ENCODE measurements at places on chromosomes 6 and 20.

GRCh38 chr6:7933794-7934193, 23.2 kb upstream of the TXNDC5 start:
- no peak for DNase-seq

DNA sequence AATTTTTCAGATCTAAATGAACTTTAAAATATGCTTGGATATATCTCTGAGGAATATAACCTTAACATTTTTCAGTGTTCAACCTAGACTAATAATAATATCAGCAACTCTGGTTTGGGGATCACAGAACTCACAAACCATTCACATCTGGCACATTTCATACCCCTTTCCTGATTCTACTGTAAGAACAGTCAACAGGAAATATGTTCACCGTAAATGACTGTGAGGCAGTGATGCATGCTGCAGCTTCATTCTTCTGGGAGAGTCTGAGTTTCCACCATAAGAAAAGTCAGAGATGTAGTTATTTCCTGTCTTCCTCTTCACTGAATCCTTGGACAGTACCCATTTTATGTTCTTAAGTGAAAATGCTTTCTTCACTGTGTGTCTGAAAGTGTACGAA, 134.2 kb upstream of the IFNGR1 start:
- DNase-seq, result peak; percentile 17

DNA sequence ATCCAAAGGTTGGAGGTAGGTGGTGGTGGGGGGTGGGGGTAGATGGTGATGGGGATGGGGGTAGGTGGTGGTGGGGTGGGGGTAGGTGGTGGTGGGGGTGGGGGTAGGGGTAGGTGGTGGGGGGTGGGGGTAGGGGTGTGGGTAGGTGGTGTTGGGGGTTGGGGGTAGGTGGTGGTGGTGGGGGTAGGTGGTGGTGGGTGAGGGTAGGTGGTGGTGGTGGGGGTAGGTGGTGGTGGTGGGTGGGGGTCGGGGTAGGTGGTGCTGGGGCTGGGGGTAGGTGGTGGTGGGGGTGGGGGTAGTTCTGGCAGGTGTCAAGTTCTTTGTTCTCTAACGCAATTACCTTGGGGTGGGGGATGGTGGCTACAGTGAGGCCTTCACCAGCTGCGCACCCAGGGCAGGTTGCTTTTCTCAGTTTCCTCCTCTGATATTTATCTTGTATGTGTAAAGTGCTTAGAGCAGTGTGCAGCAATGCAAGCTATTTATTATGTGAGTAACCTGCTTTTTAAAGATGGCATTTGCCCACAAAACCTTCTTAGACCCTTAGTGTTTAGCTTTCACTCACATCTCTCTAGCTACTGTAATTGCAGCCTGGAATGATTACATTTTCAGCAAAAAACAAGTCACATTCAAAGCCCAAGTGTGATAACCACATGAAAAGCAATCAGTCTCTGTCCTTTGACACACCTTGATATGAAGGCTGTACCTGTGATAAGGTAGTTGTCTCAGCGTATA, 8.2 kb upstream of the CCDC167 start:
- no peak for DNase-seq

DNA sequence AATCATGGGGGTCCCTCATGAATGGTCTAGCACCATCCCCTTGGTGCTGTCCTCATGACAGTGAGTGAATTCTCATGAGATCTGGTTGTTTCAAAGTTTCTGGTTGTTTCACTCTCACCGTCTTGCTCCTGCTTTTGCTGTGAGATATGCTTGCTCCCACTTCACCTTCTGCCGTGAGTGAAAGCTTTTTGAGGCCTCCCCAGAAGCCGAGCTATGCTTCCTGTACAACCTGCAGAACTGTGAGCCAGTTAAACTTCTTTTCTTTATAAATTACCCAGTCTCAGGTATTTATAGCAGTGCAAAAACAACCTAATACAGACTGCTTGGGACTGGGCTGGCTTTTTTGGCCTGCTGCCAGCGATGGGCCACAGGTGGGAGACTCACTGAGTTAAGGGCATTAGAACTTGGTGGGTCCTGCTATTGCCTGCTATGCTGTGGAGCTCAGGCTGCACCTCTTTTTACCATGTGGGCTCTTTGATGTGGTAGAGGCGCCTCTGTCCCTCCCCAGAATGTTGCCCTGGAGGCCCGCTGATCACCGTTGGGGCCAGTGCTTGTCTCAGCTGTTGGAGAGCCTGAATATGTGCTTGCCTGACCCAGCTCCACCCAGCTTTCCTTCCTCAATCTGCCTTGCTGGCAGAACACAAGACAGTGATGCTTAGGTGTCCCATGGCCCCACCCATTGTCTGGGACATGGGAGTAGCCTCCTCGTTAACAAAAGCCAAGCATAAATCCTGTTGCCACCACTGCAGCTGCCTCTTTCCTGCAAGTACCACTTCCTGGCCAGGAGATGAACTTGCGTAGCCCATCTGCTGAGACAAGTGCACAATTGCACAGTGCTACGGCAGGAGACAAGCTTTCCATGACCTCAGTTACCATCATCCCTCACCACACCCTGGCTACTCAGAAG, 47.1 kb downstream of the IGF2R start:
- DNase-seq, result no peak

DNA sequence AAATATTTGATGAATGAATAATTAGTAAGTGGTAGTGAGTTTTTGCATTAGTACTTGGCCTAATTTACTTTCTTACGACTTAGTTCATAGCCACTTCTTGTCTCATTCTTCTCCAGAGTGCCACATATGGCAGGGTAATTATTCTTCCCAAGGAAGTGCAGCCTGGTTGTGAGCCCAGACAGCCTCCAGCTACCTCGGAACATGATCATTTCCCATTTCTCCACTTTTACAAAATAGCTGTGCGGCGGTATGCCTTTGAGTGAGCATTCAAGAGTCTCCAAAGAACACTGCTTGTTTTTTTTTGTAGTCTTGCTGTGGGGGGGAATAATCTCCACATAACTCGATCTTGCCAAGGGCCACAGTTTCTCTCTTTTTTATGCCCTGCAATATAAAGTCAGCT, 765.0 kb downstream of the HDGFL1 start:
- no peak for DNase-seq

- no peak for DNase-seq
These were observed 94.1 kb downstream of the CDH22 start for GRCh38 chr20:46213946-46214823.

GRCh38 chr6:138909975-138910374, 78.1 kb downstream of the REPS1 start:
- no peak for DNase-seq

- DNase-seq, result peak; percentile 45
These were observed 298.6 kb downstream of the SYNE1 start for GRCh38 chr6:152338335-152339125.

GRCh38 chr6:119643876-119644275, 294.3 kb upstream of the MAN1A1 start:
- no peak for DNase-seq

GRCh38 chr6:156617376-156617775, 159.8 kb upstream of the ARID1B start:
- DNase-seq, result peak; percentile 30

DNA sequence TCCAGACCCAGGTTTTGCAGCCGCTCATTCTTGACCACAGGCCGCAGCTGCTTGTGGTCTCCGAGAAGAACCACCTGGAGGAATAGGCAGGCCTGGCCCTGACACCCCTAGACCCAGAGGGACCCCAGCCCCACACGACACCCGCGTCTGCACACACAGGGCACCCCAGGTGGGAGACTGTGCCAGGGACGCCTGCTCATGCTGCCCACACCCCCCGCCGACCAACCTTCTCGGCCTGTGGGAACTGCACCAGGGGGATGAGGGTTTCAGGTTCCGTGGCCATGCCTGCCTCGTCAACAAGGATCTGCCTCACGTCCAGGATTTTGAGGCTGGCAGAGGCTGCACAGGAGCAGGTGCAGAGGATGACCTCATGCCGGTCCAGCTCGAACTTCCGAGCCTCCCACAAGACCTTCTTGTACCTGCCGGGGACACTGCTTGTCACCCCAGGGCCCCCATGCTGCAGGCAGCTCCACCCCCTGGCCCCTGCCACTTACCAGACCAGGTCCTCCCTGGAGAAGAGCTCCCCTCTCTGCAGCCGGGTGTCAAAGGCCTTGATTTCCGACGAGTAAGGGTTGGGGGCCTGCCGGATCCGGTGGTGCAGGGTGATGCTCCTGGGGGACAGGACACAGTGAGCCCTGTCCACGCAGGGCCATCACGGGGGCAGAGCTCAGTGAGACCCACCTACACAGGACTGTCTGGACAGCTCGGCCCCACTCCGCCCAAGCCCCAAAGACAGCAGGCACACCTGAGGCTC, 7.1 kb downstream of the FNDC11 start:
- DNase-seq, result no peak

DNA sequence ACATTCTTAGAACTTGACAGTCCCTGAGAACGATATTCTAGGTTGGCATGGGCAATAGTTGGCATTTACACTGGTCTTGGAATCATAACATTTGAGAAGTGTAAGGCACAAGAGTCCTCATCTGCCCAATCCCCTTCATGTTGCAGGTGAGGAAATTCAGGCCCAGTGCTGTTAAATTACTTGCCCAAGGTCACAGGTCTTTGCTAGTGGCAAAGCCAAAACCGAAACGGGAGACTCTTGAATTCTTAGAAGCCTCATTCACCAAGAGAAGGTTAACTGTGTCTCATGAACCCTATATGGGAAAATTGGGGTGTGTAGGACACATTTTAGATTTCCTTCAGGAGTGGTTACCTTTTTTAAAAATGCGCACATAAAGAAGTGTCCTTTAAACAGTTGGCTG, 7.2 kb downstream of the E2F3 start:
- DNase-seq, result no peak

GRCh38 chr6:166907871-166908806, 48.2 kb downstream of the RNASET2 start:
- no peak for DNase-seq

DNA sequence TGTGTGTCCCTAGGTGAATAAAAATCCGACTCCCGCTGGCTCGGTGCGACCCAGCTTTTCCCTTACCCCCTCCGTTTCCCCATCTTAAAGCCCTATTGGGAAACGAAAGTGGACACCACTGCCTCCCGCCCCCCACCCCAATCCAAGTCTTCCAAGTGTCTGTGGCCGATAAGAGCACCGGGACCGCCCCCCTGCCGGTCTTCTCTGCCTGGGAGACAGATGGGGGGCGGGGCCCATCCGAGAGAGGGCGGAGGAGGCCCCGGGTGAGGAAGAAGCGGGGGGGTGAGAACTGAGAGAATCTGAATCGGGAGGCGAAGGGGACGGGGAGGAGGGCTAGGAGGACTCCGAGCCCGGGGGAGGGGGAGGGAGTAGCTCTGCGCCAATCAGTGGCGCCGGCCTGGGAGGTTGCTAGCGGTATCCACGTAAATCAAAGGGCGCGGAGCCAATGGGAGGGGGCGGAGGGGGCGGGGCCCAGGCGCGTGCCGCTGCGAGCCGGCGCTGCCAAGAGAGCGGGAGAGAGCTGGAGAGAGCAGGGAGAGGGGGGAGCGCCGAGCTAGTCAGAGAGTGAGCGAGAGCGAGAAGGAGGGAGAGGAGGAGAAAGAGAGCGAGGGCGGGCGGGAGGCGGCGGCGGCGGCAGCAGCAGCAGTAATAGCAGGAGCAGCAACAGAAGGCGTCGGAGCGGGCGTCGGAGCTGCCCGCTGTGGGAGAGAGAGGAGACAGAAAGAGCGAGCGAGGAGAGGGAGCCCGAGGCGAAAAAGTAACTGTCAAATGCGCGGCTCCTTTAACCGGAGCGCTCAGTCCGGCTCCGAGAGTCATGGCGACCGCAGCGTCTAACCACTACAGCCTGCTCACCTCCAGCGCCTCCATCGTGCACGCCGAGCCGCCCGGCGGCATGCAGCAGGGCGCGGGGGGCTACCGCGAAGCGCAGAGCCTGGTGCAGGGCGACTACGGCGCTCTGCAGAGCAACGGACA, at the start of gene POU3F2:
Gene POU3F2, plus strand, starts transcription at position 515 of the 972 bp plus-strand sequence. Its CDS starts 300 bp downstream, at position 815.
- DNase-seq, result peak; percentile 79

DNA sequence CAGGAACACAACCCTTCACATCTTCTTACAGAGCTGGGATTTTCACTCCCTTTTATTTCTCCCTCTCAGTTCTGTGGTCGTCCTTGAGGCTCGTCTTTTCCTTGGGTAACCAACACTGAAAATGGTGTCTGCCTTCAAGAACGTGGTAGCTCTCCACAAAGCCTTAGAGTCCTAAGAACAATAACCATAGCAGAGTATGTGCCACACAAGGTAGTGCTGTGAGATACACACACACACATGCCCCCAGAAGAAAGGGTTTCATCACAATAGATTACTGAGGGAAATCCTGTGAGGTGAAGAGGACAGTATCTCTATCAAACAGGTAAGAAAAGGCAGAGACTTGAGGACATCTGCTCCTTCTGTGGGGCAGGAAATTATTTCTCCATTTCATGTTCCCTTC, 104.8 kb upstream of the HDAC2 start:
- no peak for DNase-seq

DNA sequence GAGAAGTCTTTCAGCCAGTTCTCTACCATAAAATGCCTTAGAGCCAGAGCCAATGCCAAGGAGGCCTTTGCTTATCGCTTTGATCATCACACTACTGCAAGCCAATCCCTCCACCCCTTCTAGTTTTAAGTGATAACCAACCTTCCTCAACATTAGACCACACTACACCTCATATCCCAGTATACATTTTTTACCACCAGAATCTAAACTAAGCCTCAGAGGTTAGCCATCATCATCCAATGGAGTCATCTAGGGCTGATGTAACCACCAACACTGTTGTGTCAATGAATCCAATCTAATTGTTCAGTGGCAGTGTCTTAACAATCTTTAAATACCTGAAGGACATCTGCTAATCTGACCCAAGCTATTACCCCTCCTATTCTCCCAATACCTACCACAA, 6.4 kb downstream of the ZUP1 start:
- no peak for DNase-seq
